Stimulated activated CD4-positive, alpha-beta T cell treated with anti-CD3 and anti-CD28 coated beads, Interleukin-4, amount 100 ng/mL, for 24 hours (primary cell): ENCODE measurements at places on chromosomes 5 and 9.

DNA sequence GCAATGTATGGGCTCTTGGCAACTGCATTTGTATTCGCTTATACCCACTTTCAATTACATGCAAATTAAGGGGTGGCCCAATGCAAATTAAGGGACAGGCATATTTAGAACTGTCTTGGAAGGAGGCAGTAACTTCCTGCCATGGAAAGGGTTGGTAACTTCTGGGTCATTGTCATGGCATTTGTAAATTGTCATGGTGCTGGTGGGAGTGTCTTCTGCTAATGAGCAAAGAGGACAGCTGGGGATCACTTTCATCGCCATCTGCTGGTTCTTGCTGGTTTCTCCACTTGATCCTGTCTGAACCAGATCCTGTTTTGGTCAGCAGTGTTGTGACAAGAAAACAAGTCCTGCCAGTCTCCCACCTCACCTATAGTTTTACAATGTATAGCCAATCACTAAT lies 23.3 kb upstream of the UGT3A2 start:
- DNase-seq, result no peak

GRCh38 chr9:20351715-20352114 lies 270.6 kb downstream of the MLLT3 start:
- DNase-seq, result no peak

- no peak for DNase-seq
Measured at GRCh38 chr9:81861644-81862043, 66.6 kb upstream of the SPATA31D4 start.

GRCh38 chr9:81560851-81561732 lies 128.3 kb downstream of the TLE1 start:
- DNase-seq, result no peak

GRCh38 chr9:127805620-127806019 lies 2.9 kb downstream of the FPGS start:
- DNase-seq, result peak; percentile 37
